ENCODE measurements at places on chromosomes 2 and 18.
A peak's percentile ranks its signal among the peaks of the same experiment; 100 is the strongest.

GRCh38 chr2:191670076-191670475 is 7.9 kb upstream of the NABP1 start:
- no peak for DNase-seq

GRCh38 chr2:53455094-53455493 is 312.5 kb upstream of the CHAC2 start:
- no peak for DNase-seq

DNA sequence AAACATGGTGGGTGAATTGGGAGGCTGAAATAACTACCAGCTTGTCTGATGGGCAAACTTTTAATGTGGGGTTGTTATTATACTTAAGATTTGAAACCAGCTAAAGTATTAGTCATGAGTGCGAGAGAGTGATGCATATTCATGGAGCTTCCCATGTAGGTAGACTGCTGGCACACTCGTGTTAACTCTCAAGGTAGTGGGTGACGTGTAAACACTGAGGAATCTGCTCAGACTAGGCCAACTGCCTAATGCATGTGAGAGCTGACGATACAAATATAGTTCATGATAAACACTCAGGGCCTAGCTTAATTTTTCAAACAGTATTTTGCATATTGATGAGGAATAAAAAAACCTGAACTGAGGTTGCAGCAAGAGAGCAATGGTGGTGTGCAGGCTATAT is 1165.7 kb upstream of the PIK3C3 start:
- no peak for DNase-seq

- no peak for DNase-seq
Observed at GRCh38 chr2:147469471-147469870, 375.4 kb upstream of the ACVR2A start.

GRCh38 chr2:184654945-184655344 is 56.6 kb downstream of the ZNF804A start:
- DNase-seq, result no peak

GRCh38 chr18:76437011-76437410 is 58.0 kb downstream of the ZNF516 start:
- no peak for DNase-seq

GRCh38 chr2:13227578-13227977 is 510.8 kb downstream of the TRIB2 start:
- peak; percentile 92 for DNase-seq

DNA sequence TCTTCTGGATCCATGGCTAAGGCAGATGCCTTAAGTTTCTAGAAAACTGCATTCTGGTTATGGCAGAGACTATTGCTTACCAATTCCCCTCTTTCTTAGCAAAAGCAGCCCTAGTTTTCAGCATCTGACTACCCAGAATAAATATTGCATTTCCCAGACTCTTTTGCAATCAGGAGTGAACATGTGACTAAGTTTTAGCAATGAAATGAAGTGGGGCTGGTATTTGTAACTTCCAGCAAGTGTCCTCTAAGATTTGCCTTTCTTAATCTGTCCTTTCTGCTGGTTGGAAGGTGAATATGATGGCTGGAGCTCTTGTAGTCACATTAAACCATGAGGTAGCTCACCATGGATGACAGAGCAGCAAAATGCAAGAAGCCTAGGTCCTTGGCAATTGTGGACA is 132.9 kb upstream of the PKDCC start:
- DNase-seq, result no peak

DNA sequence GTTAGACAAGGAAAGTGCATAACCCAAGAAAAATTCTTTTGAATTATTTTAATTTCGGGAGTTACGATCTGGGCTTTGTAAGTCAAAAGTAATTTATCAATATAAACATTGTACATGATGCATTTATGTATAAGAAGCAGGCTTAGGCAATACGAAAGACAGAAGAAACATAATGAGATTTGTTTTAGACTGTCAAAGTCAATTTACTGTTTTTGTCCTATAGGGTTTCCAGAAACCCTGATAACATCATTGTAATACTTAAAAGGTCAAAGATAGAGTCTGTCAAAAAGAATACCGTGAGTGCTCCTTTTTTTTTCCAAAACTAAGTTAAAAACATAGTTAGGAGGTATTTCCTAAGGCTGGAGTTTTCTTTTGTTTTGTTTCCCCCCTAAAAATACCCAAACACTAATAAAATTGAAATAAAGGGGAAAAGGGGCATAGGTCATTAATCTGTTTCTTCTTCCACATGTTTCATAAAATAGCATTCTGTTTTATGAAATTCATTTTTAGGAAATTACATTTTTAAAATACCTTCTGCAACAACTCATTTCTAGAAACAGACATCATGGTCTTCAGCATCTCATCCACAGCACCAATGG is 16.1 kb downstream of the C1D start:
- DNase-seq, result no peak

- DNase-seq, result no peak
Observed at GRCh38 chr2:12293874-12294273, 422.9 kb upstream of the TRIB2 start.

- DNase-seq, result no peak
Observed at GRCh38 chr2:174963437-174964400, 41.5 kb downstream of the CHN1 start.
